ENCODE measurements at places on chromosomes 6 and 20.

DNA sequence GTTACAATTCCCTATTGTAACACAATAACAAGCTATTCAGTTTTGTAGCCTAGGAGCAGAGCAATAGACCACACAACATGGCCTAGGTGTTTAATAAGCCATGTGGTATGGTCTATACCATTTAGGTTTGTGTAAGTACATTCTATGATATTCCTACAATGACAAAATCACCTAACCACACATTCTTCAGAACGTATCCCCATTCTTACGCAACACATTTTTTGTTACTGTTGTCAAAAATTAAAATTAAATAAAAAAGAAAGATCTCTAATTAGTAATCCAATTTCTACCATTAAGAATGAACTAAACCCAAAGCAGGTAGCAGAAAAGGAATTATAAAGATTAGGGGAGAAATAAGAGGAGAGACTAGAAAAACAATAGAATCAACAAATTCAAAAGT lies 44.0 kb downstream of the RANBP9 start:
- no peak for DNase-seq

DNA sequence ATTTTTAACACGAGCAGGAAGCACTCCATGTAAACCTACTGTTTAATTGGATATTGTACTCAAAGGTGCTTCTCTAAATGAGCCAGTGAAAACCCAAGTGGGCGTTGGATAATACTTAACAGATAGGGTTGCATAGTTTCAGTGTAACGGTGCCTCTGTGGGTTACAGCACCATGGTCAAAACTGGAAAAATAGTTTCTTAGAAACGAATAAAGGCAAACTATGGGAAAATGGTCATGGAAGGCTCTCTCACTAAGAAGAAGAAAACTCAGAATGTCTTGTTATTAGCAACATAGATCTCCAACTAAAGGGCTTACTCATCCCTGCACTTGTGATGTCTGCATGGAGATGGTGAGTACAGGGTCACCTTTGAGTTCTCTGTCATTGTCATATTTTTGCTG lies 59.1 kb upstream of the NEDD9 start:
- DNase-seq: no peak

GRCh38 chr6:165910184-165910966 lies 247.3 kb upstream of the PDE10A start:
- DNase-seq: no peak

DNA sequence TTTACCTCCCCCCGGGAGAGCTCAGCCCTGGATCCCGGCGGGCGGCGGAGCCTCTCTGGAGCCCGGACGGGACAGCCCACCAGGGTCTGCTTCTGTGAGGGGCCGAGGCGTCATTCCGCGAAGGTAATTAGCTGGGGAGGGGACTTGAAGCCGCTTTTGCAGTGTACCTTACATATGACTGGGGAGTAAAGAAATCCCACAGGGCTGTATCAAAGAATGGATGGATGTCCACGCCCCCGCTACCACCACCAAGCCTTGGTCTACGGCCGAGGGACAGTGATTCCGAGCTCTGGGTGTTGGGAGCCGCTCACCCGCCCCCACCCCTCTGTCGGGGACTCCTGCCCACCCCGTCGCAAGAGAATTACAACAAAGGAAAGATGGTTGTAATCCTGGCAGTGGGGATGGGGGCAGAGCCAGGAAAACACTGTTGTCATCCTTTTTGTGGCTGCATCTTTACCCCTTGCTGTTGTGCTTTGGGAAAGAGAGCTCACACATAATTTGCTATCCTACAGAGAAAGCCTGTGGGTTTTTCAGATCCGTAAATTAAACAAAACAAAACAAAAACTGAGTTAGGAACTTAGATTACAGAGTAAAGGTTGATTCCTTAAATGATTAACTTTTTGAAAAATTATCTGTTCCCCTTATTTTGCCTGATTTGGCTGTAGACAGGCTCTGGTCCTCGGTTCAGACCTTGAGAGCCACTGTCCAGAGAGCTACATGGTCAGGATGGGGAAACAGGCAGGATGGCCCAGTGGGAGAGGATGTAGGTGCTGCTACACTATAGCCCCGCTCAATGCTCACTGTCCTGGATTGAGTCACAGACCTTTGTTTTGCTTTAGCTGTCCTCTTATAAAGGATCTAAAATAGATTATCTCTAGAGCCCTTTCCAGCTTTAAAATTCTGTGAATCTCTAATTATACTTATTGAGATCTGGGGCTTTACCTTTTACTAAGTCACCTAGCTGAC lies 997 bp upstream of the FBXO30 start:
- DNase-seq: no peak

DNA sequence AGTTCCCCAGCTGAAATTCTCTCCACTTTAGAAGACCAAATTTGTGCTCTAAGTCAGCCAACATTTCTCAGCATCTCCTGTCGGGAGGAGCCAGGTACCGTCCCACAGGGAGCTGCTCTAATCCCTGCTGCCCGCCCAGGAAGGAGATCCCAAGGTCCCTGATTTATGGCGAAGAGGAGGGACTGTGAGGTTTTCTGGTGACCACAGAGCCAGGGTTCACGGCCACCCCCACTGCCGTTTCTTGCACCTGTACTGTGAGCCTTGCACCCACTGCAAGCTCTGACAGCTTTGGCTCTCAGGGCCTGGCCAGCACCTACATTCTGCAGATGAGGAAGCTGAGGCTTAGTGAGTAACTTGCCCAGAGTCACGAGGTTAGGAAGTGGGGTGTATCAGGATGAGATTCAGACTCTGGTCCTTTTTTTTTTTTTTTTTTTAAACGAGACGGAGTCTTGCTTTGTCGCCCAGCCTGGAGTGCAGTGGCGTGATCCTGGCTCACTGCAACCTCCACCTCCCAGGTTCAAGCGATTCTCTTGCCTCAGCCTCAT lies 34.9 kb downstream of the FOXC1 start:
- DNase-seq: no peak

DNA sequence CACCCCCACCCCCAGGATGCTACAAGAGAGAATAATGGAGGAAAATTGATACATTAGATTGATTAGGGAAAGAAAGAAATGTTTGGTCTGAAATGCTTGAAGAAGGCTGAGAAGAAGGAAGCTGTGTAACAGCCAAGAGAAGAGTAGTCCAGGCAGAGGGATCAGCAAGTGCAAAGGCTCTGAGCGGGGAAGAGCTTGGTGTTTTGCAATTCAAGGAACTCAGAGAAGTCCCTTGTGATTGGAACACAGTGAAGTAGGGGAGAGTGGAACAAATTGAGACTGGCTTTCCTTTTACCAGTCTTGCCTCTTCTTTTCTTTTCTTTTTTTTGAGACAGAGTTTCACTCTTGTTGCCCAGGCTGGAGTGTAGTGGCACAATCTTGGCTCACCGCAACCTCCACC lies 76.6 kb upstream of the CHD6 start:
- DNase-seq: no peak

- no peak for DNase-seq
Measured at GRCh38 chr6:47254906-47255305, 54.8 kb downstream of the TNFRSF21 start.

- DNase-seq: peak; percentile 85
Measured at GRCh38 chr6:30130887-30131862, 4.8 kb upstream of the TRIM40 start.

DNA sequence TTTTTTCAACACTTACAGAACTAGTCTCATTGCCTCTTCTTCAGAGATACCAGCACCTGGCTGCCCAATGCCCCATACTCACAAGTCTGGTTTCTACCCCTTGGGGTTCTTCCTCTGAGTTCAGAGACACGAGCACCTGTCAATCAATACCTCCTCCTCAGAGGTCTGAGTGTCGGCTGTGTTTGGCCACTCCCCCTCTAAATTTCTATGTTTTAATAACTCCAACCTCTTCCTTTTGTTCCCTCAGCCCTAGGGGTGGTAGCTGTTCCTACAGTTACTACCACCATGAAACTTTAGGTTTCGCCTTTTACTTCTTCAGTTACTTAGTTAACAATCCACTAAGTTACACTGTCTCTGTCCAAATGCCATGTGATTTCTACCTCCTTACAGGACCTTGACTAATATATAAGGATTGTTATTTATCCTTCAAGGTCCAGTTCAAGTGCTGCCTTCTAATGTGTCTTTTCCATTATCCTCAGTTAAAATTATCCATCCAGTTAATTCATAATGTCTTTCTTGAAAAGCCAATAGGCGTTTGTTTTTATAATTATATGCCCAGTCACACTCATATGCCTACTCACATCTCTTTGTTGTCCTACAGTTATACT lies 14.6 kb upstream of the PHF20 start:
- DNase-seq: no peak

DNA sequence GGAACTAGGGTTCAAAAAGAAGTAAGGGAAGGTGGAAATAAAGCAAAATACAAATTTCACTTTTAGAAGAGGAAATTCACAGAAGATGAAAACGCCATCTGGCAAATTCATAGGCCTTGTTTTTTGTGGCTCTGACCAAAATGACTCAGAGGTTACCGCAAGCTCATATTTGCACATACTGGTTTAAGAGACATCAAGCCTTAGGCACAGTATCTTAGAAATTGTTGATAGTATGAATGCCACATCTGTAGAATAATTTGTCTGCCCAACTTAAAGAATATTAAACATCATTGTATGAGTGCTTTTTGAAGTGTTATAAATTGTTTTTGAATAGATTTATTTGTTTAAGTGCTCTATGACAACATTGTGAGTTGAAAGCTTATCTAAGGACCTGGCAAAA lies 10.6 kb downstream of the TAAR1 start:
- peak; percentile 23 for DNase-seq

GRCh38 chr20:43977252-43977651 lies 62.6 kb downstream of the TOX2 start:
- no peak for DNase-seq

Data from CD4-positive, alpha-beta T cell treated with Interleukin-10 for 1 hour (primary cell).